ENCODE measurements at places on chromosomes 16 and 17.

GRCh38 chr16:26475596-26475995, 591.1 kb upstream of the C16orf82 start:
- DNase-seq: no peak

- DNase-seq: no peak
Observed at GRCh38 chr16:17691106-17691898, 220.5 kb upstream of the XYLT1 start.

GRCh38 chr16:4729876-4730275, 4.2 kb downstream of the ANKS3 start:
- no peak for DNase-seq

DNA sequence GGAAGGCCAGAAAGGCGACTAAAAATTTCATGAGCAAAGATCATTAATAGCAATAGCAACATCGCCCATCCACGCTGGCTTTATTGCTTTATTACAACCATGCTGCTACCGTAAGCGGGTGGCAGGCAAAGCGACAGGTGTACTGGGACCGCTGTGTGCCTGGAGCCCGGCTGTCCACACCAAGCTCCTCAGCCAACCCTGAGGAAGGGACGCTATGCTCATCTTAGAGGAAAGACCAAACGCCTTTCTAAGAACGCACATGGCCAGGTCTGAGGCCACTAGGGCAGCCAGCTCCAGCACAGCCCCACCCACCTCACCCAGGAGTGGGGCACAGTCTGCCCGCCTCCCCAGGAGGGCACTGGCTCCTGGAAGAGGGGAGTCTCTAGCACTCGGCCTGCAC, 28.0 kb downstream of the PEMT start:
- DNase-seq: no peak

DNA sequence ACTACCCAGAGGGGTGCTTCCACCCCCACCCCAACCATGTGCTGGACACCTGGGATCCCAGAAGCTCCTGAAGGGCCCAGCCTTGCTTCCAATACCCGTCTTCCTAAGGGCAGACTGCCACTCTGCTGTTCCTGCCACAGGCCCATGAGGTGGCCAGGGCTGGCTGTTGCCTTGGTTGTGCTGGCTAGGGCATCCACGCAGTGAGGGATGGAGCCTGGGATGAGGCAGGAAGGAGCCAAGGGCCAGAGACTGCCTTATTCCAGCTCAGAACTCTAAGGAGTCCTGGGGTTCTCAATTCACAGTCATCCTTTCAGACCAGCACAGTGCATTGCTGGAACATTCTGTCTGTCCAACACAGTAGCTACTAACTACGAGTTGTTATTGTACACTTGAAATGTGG, 37.8 kb downstream of the BCO1 start:
- no peak for DNase-seq

DNA sequence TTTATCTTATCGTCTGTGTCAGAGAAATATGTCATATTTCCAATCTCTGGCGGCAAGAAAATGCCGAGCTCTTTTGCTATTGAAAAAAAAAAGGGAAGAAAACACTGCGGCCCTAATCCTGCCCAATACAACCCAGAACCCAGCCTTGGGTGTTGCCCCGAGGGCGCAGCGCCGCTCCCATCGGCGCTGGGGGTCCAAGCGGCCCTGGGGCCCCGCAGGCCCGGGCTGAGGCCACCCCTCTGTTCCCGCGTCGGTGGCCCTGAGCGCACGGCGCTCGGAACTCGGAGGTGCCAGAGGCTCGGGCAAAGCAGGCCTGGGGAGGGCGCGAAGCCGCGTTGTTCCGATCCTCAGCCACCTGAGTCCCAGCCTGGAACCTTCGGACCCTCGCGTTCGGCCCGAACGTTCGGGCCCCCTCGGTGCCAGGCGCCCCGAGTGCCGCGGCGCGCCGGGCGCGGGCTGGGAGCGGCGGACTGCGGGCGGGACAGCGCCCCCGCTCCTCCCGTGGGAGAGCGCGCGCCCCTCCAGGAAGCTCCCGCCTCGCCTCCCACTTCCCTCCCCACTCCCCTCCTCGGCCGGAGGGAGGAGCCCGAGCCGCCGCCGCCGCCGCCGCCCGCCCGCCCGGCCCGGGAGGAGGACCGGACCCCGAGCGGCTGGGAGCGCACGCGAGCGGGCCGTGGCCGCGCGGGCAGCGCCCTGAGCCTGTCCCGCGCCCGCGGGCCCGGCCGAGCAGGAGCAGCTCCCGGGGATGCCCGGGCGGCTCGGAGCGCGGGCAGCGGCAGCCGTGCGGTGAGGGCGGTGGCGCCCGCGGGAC, at the start of gene CPNE2:
Gene CPNE2, plus strand, starts transcription at position 609 of the 811 bp plus-strand sequence. CDS start 18,160 bp downstream, outside the sequence.
- DNase-seq: peak; percentile 14

- no peak for DNase-seq
Observed at GRCh38 chr16:66676599-66676998, 19.9 kb downstream of the CMTM4 start.

GRCh38 chr17:9170853-9171252, 149.5 kb downstream of the NTN1 start:
- no peak for DNase-seq

- DNase-seq: no peak
Observed at GRCh38 chr17:49996121-49996494, 1.1 kb upstream of the DLX3 start.

GRCh38 chr16:11370084-11370931, 25.0 kb downstream of the RMI2 start:
- no peak for DNase-seq

DNA sequence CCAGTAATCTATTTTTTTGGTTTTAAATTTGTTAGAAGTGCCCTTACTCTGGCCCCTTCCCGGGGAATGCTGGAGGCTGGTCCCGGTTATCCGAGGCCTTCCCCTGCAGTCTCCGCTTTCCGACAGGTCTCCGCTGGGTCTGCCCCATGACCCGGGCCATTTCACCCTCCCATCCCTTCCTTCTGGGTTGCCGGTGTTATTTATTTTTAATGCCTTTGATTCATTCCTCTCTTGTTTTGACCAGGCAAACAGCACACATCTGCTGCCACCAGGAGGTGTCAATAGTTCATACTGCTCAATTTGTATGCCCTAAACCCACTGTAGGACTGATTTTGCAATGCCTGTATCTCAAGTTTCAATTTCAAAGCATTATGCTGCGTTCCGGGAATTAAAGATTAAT, 113.2 kb upstream of the IRX5 start:
- no peak for DNase-seq

GRCh38 chr17:66670206-66670605, 164.7 kb upstream of the CACNG5 start:
- no peak for DNase-seq

DNA sequence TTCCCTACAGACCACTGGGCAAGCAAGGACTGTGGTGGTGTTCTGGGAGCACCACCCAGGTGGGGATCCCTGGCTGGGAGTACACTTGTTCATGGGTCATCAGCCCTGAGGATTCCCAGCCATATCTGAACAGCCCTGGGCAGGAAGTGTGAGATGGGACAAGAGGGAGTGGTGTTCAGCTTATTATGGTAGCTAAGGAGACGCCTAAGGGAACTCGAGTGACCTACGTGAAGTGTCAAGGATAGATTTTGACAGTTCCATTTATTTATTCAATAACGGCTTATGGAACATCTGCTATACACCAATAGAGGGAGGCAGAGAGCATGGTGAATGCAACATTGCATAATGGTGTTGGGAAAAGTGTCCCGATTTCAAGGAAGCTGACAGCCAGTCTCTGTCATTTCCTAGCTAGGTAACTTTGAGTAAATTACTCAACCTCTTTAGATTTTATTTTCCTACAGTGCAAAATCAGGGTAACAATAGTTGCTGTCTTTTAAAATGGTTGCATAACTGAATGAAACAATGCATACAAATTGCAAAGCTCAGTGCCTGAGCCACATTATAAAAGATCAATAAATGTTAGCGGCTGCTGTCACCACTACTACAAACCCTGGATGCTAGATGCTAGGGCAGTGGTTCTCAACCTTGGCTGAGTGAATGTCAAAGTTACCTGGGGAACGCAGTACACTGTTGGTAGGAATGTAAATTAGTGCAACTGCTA, 534.1 kb downstream of the GRIN2A start:
- DNase-seq: no peak

GRCh38 chr16:10519929-10520868, 60.2 kb downstream of the EMP2 start:
- DNase-seq: no peak

DNA sequence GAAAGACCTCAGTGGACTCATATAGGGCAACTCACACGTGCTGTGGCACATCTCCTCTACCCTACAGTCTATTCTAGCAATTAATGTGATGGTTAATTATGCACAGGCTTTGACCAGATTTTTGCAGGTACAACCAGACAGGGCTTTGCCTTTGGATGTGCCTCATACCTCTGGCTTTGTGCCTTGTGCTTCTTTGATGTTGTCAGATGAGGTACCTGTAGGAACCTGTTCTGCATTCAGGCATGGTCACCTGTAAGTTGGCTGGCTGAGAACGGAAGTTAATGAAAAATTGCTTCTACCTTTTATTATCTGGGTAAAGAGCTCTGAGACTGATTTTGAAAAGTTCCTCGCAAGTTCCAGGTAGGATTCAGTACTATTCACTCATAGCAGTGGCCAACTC, 462.9 kb upstream of the ZFHX3 start:
- no peak for DNase-seq

GRCh38 chr17:19523690-19524089, 10.0 kb upstream of the SLC47A1 start:
- no peak for DNase-seq

DNA sequence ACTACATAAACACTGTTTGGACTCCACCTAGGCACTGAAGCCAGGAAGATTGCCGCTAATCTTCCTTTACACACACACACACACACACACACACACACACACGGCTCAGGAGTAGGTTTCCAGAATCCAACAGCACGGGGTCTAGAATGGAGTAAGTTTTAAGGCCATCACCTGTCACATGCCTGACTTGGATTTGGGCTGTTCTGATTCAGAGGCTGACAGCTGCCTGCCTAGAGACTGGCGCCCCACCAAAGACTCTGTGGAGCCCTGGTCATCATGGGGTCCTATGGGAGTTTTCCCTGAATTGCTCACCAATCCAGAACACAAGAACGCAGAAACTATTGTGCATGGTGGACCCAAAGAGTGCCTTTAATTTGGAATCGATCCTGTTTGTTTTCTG, 10.9 kb downstream of the CDRT4 start:
- DNase-seq: no peak

- DNase-seq: no peak
Observed at GRCh38 chr17:79048826-79049755, 25.1 kb downstream of the C1QTNF1 start.

DNA sequence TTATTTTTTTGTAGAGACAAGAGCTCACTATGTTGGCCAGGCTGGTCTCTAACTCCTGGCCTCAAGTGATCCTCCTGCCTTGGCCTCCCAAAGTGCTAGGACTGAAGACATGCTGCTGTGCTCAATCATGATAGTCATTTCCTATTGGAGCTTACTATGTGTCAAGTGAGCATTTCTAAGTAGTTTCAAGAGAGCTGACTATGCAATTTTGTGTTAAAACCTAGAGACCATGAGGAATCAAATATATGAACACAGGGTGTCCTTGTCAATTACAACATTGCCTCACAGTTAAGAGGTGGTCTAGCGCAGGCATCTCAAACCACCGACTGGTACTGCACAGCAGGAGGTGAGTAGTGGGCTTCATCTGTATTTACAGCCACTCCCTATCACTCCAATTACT, 37.8 kb downstream of the MYH11 start:
- no peak for DNase-seq

DNA sequence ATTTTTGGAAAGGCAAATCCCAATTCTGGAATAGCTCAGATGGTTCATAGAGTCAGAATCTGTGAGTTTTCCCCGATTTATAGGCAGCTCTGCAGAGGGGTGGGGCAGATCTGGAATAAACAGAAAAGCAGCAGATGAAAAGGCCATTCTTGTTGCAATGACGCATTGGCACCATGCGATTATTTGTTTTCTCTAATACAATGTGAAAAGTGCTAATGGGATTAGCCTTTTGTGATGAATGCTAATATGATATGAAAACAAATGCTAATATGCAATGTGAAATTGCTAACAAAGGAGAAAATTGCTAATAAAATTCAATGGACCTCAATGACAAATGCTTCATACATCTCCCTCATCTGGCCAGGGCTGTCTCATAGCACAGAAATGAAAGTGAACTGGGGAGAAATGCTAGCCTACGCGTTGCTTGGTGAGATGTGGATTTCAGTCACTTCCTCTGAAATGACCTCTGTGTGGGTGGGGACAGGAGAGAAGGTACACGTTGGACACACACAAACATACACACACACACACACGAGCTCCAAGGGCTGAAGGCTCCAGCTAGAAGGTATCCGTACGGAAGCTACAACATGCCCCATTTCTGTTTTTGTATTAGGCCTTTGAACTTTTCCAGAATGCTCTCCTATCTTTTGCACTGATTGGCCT, 394.5 kb downstream of the XYLT1 start:
- DNase-seq: no peak

- DNase-seq: no peak
Observed at GRCh38 chr17:41734139-41734948, at the start of gene HAP1. HAP1 (minus strand) TSS chr17:41734643; CDS start chr17:41734634, 9 bp downstream.

DNA sequence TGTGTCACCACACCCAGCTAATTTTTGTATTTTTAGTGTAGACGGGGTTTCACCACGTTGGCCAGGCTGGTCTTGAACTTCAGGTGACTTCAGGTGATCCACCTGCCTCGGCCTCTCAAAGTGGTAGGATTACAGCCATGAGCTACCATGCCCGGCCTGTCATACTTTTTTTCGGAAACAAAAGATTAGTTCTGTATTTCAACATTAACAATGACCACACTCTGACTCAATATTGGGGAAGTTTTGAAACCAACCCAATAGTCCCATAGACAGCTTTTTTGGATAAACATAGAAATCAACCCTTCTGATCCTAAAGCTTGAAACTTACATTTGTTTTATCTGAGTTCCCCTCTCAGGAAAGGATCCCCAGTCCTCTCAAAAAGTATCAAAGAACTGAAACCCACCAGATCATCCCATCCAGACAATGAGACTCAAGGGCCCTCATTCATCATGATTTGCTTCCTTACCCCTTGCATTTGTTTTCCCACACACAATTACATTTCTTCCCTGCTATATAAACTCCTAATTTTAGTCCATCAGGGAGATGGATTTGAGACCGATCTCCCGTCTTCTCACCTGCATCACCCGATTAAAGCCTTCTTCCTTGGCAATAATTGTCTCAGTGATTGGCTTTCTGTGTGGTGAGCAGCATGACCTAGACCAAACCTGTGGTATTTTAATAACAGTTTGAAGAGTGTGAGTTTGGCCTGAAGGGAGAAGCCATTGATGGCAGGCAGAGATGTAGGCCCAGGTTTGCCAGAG, 7.2 kb upstream of the AGRP start:
- DNase-seq: no peak

DNA sequence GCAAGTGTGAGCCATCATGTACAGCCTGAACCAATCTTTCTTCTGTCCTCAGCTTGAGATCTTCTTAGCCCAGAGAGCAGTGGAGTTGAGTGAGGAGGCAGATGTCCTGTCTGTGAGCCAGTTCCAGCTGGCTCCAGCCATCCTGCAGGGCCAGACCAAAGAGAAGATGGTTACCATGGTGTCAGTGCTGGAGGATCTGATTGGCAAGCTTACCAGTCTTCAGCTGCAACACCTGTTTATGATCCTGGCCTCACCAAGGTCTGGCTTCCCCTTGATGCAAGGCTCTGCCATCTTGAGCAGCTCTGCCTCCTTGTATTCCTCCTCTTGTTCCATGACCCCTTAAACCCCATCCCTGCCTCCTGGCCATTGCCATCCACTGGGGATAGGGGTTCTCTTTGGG, 9.6 kb downstream of the CDK5RAP3 start:
- no peak for DNase-seq

- DNase-seq: no peak
Observed at GRCh38 chr17:43536236-43536992, 9.7 kb downstream of the ETV4 start.

- DNase-seq: no peak
Observed at GRCh38 chr16:64711026-64711425, 410.8 kb downstream of the CDH11 start.

Data from NCI-H1105 (cell line).